Activated CD4-positive, alpha-beta T cell treated with anti-CD3 and anti-CD28 coated beads, Interleukin-10, Interleukin-2, amounts not matched to agents 100 ng/mL and 50 ng/mL, durations not matched to agents 16 hours and 8 hours (primary cell): ENCODE measurements at places on chromosomes 7 and 10.
A peak's percentile ranks its signal among the peaks of the same experiment; 100 is the strongest.

DNA sequence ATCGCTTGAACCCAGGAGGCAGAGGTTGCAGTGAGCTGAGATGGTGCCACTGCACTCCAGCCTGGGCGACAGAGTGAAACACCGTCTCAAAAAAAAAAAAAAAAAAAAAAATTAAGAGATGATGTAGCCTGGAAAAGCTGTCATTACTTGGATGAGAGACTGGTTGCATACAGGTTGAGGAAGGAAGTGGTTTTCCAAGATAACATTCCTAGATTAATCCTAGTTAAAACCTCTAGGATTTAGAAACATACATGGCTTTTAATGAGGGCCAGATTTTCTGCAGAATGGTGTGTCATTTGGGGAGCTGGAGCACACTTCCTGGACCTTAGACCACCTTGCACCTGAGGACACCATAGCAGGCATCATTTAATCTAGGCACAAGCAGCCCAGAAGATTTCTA, 17.8 kb downstream of the VWA2 start:
- no peak for DNase-seq

- no peak for DNase-seq
Measured at GRCh38 chr10:133079836-133080682, 7.7 kb upstream of the ADGRA1 start.

GRCh38 chr7:8261711-8262695, at the start of gene ICA1:
TSS of gene ICA1 (minus strand) at chr7:8262167. CDS start at chr7:8235926, 26,241 bp downstream.
- DNase-seq: peak; percentile 41

- no peak for DNase-seq
Measured at GRCh38 chr7:46290374-46291049, 369.4 kb upstream of the IGFBP3 start.

GRCh38 chr7:47378728-47379395, 203.0 kb downstream of the TNS3 start:
- DNase-seq: no peak

DNA sequence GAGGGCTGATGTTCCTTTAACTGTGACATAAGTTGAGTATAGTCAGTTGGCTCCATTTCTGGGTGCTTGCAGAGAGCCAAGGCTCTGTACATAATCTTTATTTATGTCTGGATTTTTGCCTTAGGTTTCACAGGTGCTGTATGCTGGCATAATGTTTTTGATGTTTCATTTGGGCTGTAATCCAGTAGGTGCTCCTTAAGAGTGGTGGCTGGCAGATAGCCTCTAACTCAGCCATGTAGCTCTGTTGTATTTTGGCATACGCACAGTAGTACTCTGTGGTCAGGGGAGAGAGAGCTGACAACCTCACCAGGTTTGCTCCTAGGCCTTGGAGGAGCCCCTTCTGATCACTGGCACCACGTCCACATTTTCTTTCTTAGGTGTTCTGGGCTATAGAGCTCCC, 61.1 kb downstream of the RNF133 start:
- DNase-seq: no peak

DNA sequence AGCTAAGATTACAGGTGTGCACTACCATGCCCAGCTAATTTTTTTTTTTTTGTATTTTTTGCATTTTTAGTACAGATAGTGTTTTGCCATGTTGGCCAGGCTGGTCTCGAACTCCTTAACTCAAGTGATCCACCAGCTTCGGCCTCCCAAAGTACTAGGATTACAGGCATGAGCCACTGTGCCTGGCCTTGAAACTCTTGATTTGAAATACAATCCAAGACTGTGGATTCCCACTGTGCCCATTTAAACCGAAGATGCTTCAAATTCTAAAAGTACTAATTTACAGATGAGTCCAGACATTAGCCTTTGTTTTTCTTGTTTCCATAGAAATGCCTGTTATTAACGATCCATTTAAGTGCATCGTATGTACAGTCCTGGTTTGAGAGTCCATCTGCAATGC, 130.9 kb downstream of the CACNA2D1 start:
- DNase-seq: no peak

DNA sequence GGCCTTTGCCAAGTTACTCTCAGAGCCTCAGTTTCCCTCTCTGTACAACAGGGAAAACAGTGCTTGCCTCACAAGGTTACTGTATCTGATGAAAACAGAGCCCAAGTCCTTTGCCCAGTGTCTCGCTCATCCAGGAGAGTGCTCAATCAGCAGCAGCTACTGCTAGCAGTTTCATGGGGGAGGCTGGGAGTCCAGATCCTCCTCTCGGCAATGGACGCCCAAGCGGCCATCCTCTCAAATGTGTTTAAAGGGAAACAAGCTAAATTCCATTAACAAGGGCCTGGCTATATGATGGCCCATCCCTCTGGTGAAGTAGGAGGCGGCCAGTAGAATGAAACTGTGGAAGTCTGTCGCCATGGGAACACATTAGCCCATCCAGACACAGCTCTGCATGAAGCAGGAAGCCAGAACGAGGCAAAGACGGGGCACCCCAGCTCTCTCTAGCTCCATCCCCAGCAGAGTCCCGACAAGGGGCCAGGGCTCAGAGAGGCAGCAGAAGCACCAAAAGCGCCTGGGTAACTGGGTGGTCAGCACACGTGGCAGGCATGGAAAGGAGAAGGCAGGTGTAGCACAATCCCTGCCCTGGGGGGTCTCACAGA, 35.2 kb downstream of the FAM53B start:
- no peak for DNase-seq

GRCh38 chr7:142853739-142854371, 1.0 kb upstream of the EPHB6 start:
- peak; percentile 68 for DNase-seq

GRCh38 chr10:95397747-95398146, 106.9 kb upstream of the PDLIM1 start:
- no peak for DNase-seq
